CD8-positive, alpha-beta memory T cell (primary cell): ENCODE measurements at places on chromosomes 6 and 20. TPM values are rescaled to one million over a fixed set of nuclear protein-coding genes. Genes with fewer than 3 reads are reported as not detected.
A peak's percentile ranks its signal among the peaks of the same experiment; 100 is the strongest.

- H3K36me3 ChIP-seq = no peaks in the 10 kb centered on the region
- no peak overlapping the region for H3K4me3 ChIP-seq
- H3K4me1 ChIP-seq = no peaks in the 10 kb centered on the region
- H3K27me3 ChIP-seq = no peaks in the 10 kb centered on the region
- no peak for DNase-seq
Observed at GRCh38 chr20:51966296-51966971, 164.1 kb upstream of the SALL4 start.

DNA sequence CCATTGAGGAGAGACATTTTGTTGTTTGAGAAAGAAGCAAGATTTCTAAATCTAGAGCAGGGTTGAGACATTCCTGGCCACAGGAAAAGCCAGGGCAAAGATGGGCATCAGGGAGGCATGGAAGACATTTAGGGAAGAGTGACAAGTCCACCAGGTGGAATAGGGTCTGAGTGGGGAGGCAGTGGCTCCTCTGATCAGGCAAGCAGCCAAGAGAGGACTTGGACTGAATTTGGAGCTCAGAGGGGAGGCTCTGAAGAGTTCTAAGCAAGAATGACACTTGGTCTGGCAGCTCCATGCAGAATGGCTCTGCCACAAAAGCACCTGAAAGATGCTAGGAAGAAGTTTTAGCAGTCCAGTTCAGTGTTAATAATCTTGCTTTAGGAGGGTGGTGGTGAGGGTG, 120.8 kb downstream of the FYN start:
- no peaks in the 10 kb centered on the region for H3K27me3 ChIP-seq
- H3K4me1 ChIP-seq = peaks cover 98% of the 10 kb centered on the region
- peak overlapping the region; percentile 16 for H3K4me3 ChIP-seq
- H3K27ac ChIP-seq = peak overlapping the region; percentile 44
- peaks cover 14% of the 10 kb centered on the region for H3K36me3 ChIP-seq

FKBP5 gene
- 55.7 TPM for total RNA-seq

DNA sequence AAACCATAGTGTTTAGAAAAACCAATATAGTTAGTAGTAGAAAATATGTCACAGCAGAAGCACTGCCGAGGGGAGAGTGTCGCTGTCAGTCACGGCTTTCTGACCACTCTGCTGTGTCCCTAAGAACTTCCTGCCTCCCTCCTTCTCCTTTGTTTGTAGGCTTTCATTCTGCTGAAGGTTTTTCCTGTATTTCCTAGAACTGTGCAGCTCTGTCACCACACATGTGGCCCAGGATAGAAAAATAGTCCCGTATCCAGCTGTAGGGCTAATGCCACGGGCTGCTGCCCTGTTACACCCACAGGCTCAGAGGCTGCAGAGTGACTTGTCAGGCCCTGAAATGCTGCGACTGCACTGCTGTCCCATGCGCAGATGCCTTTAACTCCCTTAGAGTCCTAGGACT, 52.6 kb upstream of the SYNJ2 start:
- no peak overlapping the region for H3K4me3 ChIP-seq
- no peaks in the 10 kb centered on the region for H3K4me1 ChIP-seq
- H3K27ac ChIP-seq = no peak overlapping the region
- peaks cover 12% of the 10 kb centered on the region for H3K36me3 ChIP-seq
- no peaks in the 10 kb centered on the region for H3K27me3 ChIP-seq

DNA sequence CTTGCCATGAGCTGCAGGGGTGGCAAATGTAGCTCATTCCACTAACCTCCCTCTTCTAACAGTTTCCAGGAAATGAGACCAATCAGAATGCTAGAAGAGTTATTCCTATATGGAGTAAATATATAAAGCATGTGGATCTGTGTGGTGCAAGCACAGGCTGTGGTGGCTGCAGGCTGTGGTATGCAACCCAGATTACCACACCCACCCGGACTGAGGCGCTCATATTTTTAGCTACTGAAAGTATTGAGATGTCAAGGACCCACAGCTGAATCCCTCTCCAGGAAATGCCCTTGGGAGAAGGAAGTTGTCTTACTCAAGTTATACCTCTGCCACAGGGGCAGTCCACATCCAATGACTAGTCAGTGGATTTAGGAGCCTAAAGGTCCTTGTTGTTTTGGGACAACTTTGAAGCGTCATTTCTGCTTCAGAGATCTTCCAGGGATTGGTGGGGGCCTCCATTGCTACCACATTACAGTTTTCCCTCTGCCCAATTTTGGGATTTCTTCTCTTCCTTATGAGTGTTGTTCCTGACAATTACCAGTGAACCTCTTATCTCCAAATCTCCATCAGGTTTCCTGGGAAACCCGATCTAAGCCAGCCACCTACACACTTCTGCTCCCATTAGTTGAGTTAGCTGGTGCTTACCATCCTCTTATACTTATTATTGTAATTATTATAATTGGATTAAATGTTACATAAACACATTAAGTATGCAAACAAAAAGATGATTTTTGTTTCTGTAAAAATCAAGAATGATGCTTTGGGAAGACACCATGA, 12.1 kb upstream of the REPS1 start:
- no peaks in the 10 kb centered on the region for H3K36me3 ChIP-seq
- no peaks in the 10 kb centered on the region for H3K27me3 ChIP-seq
- no peak for DNase-seq
- no peak overlapping the region for H3K4me3 ChIP-seq

DNA sequence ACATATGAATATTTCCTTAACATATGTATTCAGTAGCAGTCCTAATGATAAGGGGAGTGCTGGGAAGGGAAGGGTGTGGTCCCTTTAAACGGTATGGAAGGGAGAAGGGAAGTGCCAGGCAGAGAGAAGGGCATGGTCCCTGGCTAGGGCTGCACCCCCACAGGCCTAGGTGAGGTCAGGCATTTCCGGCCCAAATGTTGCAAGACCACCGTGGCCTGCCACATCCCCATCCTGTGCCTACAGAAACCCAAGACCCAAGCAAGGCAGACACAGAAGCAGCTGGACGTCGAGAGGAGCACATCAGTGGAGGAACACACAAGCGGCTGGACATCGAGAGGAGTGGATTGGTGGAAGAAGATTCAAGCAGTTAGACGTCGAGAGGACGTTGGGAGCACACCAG, 5.9 kb downstream of the RRAGD start:
- H3K27ac ChIP-seq = no peak overlapping the region
- DNase-seq = no peak
- H3K4me3 ChIP-seq = no peak overlapping the region
- H3K27me3 ChIP-seq = no peaks in the 10 kb centered on the region

DNA sequence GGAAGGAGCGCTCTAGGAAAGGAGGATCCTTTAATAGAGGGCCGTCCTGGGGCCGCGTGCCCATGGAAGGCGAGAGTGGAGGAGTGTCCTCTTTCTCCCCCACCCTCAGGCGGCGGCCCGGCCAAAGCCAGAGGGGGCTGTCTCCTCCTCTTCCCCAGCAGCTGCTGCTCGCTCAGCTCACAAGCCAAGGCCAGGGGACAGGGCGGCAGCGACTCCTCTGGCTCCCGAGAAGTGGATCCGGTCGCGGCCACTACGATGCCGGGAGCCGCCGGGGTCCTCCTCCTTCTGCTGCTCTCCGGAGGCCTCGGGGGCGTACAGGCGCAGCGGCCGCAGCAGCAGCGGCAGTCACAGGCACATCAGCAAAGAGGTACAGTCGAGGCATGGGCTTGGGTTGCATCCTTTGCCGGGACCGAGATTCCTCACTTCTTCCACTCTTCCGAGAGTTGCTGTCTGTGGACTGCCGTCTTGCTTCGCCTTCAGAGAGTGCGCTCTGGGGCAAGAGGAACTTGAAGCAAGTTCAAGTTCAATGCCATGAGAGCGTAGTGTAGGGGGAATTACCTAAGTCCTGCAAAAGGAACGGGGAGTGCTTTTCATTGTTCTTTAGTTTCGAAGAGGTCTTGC, at the start of gene LAMA2:
Gene LAMA2, plus strand, starts transcription at position 148 of the 621 bp plus-strand sequence. Its CDS starts 108 bp downstream, at position 256.
- H3K36me3 ChIP-seq = no peaks in the 10 kb centered on the region
- no peaks in the 10 kb centered on the region for H3K4me1 ChIP-seq
- peaks cover 8% of the 10 kb centered on the region for H3K27me3 ChIP-seq
- no peak within 1 kb of the TSS for H3K4me3 ChIP-seq
- no peak for DNase-seq

CGAS gene
- 49.3 TPM for total RNA-seq

CSTF1 gene
- total RNA-seq = 54.7 TPM

GRCh38 chr6:35359744-35360348, 17.5 kb downstream of the PPARD start:
- no peaks in the 10 kb centered on the region for H3K27me3 ChIP-seq
- H3K4me1 ChIP-seq = peaks cover 28% of the 10 kb centered on the region
- no peak for DNase-seq
- H3K27ac ChIP-seq = no peak overlapping the region
- peaks cover 13% of the 10 kb centered on the region for H3K36me3 ChIP-seq

GRCh38 chr6:36666287-36666686, 12.2 kb upstream of the CDKN1A start:
- H3K4me1 ChIP-seq = peaks cover 11% of the 10 kb centered on the region
- no peak overlapping the region for H3K4me3 ChIP-seq
- DNase-seq = no peak

TMC2 gene
- total RNA-seq = not detected
